Thyroid gland (tissue), 4 donors: ENCODE measurements at places on chromosomes 1 and 21. TPM values are rescaled to one million over a fixed set of nuclear protein-coding genes. Genes with fewer than 3 reads are reported as not detected.

GRCh38 chr1:80542231-80542630, 1258.5 kb upstream of the ADGRL2 start:
- H3K27me3 ChIP-seq, result no peaks in the 10 kb centered on the region
- no peaks in the 10 kb centered on the region for H3K36me3 ChIP-seq

- H3K4me3 ChIP-seq, result no peak overlapping the region
- H3K4me1 ChIP-seq, result peaks cover 4% of the 10 kb centered on the region
- H3K27me3 ChIP-seq, result no peaks in the 10 kb centered on the region
- DNase-seq, result no peak
- H3K36me3 ChIP-seq, result no peaks in the 10 kb centered on the region
Observed at GRCh38 chr21:28227881-28228635, 764.6 kb downstream of the LTN1 start.

- no peaks in the 10 kb centered on the region for H3K4me1 ChIP-seq
- no peak overlapping the region for H3K4me3 ChIP-seq
- H3K36me3 ChIP-seq, result no peaks in the 10 kb centered on the region
- H3K27ac ChIP-seq, result no peak overlapping the region
Observed at GRCh38 chr1:179303200-179303785, 9.7 kb downstream of the SOAT1 start.

GRCh38 chr1:42979896-42980800, 21.5 kb upstream of the SLC2A1 start:
- no peaks in the 10 kb centered on the region for H3K27me3 ChIP-seq
- no peak overlapping the region for H3K4me3 ChIP-seq
- H3K27ac ChIP-seq, result no peak overlapping the region
- DNase-seq, result no peak
- no peaks in the 10 kb centered on the region for H3K36me3 ChIP-seq

OR2L8 gene
- total RNA-seq, result not detected

OR10X1 gene
- not detected for total RNA-seq
